ENCODE measurements at places on chromosomes 5 and 9. TPM values are rescaled to one million over a fixed set of nuclear protein-coding genes. Genes with fewer than 3 reads are reported as not detected.

- no peak for DNase-seq
Observed at GRCh38 chr5:74288038-74288437, 352.5 kb downstream of the ENC1 start.

GRCh38 chr5:112467485-112467884 is 48.4 kb upstream of the EPB41L4A start:
- no peak for DNase-seq

DNA sequence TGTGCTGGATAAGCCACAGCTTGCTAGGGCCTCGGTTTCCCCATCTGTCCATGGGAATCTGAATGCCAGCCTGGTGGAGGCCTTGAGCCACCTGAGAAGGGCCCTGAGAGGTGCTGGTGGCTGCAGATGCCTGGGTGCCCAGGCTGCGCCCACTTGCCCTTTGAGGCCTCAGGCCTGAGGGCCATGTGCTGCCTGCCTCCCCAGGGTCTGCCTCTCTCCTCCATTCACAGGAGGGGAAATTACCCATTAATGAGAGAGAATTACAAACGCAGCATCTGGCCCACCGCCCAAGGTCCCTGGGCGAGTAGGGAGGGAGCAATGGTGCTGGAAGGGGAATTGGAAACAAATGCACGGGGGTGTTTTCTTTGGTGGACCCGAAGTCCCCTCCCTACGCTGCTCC is 59.6 kb downstream of the BARX1 start:
- DNase-seq, result no peak

GRCh38 chr5:151238303-151238741 is 14.4 kb upstream of the CCDC69 start:
- no peak for DNase-seq

DNA sequence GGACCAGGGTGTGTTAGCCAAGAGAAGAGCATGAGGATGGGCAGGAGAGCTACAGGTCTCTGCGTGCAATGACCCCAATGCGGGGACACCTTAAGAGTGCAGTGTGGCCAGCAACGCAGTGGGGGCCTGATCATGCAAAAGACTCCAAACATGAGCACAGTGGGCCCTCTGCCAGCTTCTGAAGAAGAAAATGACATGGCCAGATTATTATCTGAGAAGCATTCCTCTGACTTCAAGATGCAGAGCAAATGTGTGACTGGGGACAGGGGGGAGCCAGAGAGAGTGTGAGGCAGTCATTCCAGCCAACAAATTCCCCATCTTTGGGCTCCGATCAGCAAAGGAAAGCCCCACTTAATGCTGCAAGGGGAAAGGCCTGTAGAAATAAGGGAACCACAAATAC is 229.4 kb downstream of the CDK5RAP2 start:
- no peak for DNase-seq

DNA sequence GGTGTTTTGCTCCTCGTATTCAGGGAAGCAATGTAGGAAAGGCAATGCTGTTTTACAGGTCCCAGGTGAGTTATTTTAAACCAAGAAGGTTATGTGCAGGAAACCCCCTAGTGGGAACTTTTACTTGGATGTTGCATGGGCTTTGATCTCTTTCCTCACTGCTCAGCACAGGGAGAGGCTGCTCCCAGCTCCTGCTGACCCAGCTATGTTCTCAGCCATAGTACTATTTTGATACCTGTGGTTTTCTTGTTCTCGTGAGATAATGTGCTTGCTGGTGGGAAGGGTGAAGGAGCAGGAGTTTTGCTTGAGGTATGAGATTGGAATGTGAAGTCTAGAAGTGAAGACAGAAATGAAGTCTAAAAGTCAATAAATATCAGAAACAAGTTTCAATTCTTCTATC is 265.6 kb upstream of the FBXL7 start:
- no peak for DNase-seq

DNA sequence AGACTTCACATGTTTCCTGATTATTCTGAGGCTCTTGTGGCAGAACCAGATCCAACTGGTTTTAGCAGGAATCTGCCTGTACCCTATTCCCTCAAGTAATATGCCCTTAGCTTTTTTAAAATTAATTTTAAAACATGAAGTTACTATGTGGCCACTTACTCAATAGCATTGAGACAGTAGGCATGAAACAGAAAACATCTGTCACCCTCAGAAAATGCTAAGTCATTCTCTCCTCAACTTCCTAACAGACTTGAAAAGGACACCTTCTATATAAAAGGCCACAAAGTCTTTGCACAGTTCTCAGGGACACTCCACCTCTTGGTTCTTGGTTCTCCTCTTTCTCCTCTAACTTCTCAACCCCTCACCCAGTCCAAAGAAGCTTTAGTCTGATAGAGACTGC is 277.8 kb downstream of the RAB3C start:
- DNase-seq, result no peak

The BTNL8 gene
- 0.41 TPM for total RNA-seq

The ADAMTS2 gene
- total RNA-seq, result 3.7 TPM
